Ovary (tissue), 10 donors: ENCODE measurements at places on chromosomes 6 and 20. TPM values are rescaled to one million over a fixed set of nuclear protein-coding genes. Genes with fewer than 3 reads are reported as not detected.

DNA sequence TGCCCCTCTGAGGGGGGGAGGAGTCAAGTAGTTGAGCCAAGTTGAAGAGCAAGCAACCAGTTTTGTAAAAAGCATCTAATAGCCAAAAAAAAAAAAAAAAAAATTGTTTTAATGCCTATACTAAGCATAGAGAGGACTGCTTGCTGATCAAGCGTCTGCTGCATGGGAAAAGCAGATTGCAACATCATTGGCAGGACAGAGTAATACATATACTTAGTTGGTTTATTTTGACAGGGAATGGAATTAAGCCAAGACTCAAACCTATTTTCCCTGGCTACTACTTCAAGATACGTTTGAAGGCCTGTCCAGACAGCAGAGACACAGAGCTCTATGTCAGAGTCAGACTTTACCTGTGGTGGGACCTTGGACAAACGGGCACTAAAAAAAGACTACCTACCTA, 120.5 kb downstream of the RTN4IP1 start:
- no peak for DNase-seq
- no peak overlapping the region for H3K4me3 ChIP-seq
- H3K36me3 ChIP-seq, result no peaks in the 10 kb centered on the region
- H3K27ac ChIP-seq, result no peak overlapping the region

DNA sequence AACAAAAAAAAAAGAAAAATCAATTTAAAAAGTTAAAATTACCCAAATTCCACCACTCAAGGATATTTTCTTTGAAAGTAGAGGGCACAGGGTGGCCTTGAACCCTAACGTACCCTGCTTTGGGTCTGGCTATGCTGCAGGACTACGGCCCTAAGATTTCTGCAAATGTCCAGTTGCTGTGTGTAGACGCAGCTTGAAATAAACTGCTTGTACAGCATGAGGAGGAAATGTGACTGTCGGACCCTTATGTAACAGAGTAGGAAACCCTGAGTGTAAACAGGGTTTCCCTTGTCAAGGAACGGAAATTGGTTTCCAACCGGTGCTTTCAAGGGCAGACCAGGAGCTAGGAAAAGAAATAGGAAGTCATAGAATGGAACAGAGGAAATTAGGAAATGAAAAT, 60.7 kb upstream of the SHLD1 start:
- no peaks in the 10 kb centered on the region for H3K36me3 ChIP-seq
- H3K4me1 ChIP-seq, result peaks cover 1% of the 10 kb centered on the region
- no peak overlapping the region for H3K4me3 ChIP-seq

DNA sequence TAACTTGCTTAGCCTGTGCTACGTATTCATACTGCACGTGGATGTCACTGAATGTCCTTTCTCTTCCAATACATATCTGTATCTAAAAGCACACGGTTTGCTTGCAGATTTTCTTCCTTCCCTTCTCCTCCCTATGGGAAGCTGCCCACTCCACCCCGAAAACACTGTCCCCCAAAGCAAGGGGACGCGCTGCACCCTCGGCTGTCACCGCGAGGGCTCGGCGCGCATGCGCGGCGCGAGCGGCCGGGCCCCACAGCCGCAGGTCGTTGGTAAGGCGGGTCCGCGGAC, 659 bp downstream of the TMX4 start:
- H3K27me3 ChIP-seq, result no peaks in the 10 kb centered on the region
- DNase-seq, result peak; percentile 74
- H3K27ac ChIP-seq, result peak overlapping the region; percentile 98
- no peaks in the 10 kb centered on the region for H3K36me3 ChIP-seq
- peak overlapping the region; percentile 83 for H3K4me3 ChIP-seq

DNA sequence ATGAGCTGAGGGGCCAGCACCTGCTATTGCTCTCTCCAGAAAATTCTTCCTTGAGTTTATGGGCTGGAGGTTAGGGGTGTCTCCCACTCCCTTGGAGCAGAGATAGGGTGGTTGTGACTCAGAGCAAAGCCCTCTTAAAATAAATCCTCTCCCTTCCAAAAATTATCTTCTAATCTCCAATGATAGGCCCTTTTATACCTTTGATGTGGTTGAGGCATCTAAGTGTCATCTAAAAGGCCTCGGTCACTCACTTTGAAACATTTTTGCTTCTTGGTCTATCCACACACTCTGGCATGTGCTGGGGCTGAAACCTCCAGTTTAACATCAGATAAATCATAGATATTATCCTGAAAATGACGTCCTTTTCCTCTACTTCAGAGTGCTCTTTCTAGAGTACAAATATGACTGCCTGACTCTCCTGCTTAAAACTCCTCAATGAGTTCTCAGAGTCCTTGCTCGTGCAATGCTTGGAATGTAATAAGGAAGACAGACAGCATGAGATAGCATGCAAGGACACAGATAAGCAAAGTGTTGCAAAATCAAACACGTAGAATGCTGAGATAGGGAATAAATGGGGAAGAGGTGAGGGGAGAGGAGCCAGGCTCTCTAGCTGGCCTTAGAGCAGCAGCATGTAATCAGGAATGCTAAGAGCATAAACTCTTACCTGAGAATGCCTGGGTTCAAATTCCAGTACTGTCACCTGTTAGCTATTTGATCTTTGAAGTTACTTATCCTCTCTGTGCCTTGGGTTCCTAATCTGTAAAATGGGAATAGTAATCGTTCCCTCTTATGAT, 374.1 kb upstream of the CITED2 start:
- no peak overlapping the region for H3K27ac ChIP-seq
- H3K27me3 ChIP-seq, result no peaks in the 10 kb centered on the region
- H3K4me1 ChIP-seq, result peaks cover 11% of the 10 kb centered on the region
- no peak for DNase-seq
- H3K36me3 ChIP-seq, result no peaks in the 10 kb centered on the region
- no peak overlapping the region for H3K4me3 ChIP-seq

- no peaks in the 10 kb centered on the region for H3K36me3 ChIP-seq
- no peak for DNase-seq
- H3K4me1 ChIP-seq, result no peaks in the 10 kb centered on the region
- H3K4me3 ChIP-seq, result no peak overlapping the region
- H3K27ac ChIP-seq, result no peak overlapping the region
- no peaks in the 10 kb centered on the region for H3K27me3 ChIP-seq
These were observed 222.7 kb upstream of the NOX3 start for GRCh38 chr6:155678361-155678760.

GRCh38 chr6:80183019-80183795, 76.7 kb downstream of the BCKDHB start:
- DNase-seq, result no peak
- no peak overlapping the region for H3K4me3 ChIP-seq
- no peaks in the 10 kb centered on the region for H3K36me3 ChIP-seq
- no peak overlapping the region for H3K27ac ChIP-seq
- H3K27me3 ChIP-seq, result no peaks in the 10 kb centered on the region

- H3K27me3 ChIP-seq, result no peaks in the 10 kb centered on the region
- peaks cover 5% of the 10 kb centered on the region for H3K4me1 ChIP-seq
- H3K4me3 ChIP-seq, result no peak overlapping the region
- no peaks in the 10 kb centered on the region for H3K36me3 ChIP-seq
These were observed 7.0 kb upstream of the ZKSCAN8 start for GRCh38 chr6:28134716-28135115.

- H3K27ac ChIP-seq, result no peak overlapping the region
- no peak overlapping the region for H3K4me3 ChIP-seq
- H3K4me1 ChIP-seq, result no peaks in the 10 kb centered on the region
These were observed 107.1 kb upstream of the BACH2 start for GRCh38 chr6:90403489-90404381.

DNA sequence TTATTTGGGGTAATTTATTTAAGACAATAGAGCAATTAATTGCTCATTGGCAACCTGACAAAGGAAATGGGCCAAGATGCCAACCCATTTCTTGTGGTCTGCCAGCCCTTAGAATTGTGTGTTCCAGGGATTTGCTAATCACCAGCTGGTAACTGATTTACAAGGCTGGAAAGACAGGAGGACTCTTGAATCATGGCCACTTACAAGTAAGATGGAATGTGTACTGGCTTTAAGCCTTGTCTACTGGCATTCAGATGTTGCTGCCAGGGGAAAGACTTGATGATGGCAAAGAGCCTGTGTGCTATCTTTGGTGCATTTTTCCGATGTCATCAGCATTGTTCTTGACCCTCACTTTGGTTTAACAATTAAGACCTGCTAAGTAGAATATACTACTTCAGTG, 91.0 kb downstream of the BCKDHB start:
- H3K4me3 ChIP-seq, result no peak overlapping the region
- no peaks in the 10 kb centered on the region for H3K36me3 ChIP-seq
- H3K27ac ChIP-seq, result no peak overlapping the region
- no peaks in the 10 kb centered on the region for H3K27me3 ChIP-seq
- DNase-seq, result no peak

DNA sequence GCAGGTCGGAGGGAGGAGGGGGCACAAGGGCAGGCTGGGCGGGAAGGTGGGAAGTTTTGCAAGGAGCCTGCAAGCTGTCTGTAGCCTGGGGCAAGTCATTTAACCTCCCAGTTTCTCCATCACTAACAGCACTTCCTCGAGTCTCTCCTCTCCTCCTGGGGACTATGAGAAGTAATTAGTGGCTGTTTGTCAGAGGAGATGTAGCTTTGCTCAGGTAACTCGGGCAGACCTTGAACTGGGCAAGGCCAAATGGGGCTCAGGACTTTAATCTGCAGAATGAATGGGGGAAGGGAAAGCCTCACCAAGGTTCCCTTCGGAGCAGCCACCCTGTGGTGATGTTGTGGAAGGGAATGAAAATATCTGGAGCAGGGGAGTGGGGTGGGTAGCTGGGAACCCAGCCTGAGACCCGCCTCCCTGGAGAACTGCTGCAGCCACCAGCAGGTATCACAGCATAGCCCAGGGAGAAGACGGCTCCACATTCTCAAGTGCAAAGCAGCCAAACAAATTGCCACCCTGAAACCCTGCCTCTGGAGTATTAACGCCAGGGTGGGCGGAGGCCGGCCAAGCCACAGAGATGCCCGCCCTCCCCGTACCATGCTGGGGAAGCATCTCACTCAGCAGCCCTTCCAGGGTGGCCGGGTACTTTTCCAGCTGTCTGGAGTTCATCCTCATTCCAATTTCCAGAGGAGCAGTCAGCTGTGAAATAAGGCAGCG, 6.1 kb upstream of the LEMD2 start:
- no peak for DNase-seq
- no peaks in the 10 kb centered on the region for H3K27me3 ChIP-seq
- no peaks in the 10 kb centered on the region for H3K36me3 ChIP-seq
- no peaks in the 10 kb centered on the region for H3K4me1 ChIP-seq
- H3K4me3 ChIP-seq, result no peak overlapping the region
- no peak overlapping the region for H3K27ac ChIP-seq

- H3K4me3 ChIP-seq, result no peak overlapping the region
- H3K4me1 ChIP-seq, result peaks cover 9% of the 10 kb centered on the region
- no peaks in the 10 kb centered on the region for H3K27me3 ChIP-seq
- H3K36me3 ChIP-seq, result no peaks in the 10 kb centered on the region
- H3K27ac ChIP-seq, result no peak overlapping the region
These were observed 1.5 kb upstream of the GGT7 start for GRCh38 chr20:34874094-34874654.

- no peak overlapping the region for H3K4me3 ChIP-seq
- H3K27ac ChIP-seq, result no peak overlapping the region
- no peaks in the 10 kb centered on the region for H3K36me3 ChIP-seq
- no peaks in the 10 kb centered on the region for H3K27me3 ChIP-seq
- DNase-seq, result no peak
These were observed 194.7 kb downstream of the TENT5A start for GRCh38 chr6:81557811-81558210.

DNA sequence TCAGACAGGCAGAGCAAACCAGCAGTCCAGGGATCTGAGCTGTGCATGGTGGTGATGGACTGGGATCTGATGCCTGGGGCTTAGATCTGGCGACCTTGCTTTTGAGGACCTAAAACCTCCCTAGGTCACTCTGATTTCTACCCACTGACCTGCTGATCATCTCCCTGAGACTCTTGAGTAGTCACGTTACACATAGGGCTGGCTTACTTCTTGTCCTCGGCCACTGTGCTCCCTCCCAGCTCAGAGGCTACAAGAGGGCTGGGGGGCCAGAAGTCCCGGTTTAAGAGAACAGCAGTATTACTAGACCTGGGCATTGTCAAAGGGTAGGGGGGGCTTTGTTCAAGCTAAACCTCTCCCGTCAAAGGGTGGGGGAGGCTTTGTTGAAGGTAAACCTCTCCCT, 5.5 kb downstream of the DYNLT1 start:
- DNase-seq, result no peak
- H3K4me3 ChIP-seq, result no peak overlapping the region
- no peak overlapping the region for H3K27ac ChIP-seq
- H3K4me1 ChIP-seq, result peaks cover 14% of the 10 kb centered on the region
- no peaks in the 10 kb centered on the region for H3K36me3 ChIP-seq
- H3K27me3 ChIP-seq, result no peaks in the 10 kb centered on the region

DNA sequence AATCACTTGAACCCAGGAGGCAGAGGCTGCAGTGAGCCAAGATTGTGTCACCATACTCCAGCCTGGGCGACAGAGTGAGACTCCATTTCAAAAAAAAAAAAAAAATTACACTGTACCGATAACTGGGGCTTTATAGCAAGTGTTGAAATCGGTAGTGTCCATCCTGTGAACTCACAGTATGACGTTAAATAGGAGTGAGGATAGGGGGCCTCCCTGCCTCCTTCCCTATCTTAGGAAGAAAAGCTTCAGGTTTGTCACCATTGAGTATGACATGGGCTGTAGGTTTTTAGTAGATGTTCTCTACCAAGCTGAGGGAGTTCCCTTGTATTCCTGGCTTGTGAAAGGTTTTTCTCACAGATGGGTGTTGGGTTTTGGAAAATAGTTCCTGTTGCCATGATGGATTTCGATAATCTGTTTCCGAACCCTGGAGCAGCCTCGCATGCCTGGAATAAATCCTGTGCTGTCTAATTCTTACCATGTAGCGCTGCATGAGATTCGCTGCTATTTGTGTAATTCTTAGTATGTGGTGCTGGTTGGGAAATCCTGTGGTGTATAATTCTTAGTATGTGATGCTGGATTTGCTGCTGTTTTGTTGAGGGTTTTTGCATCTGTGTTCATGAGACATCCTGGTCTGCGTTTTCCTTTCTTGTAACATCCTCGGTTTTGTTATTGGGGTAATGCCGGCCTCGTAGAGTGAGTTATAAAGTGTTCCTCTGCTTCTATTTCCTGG, 23.6 kb downstream of the NTSR1 start:
- H3K4me1 ChIP-seq, result no peaks in the 10 kb centered on the region
- H3K27ac ChIP-seq, result no peak overlapping the region
- no peaks in the 10 kb centered on the region for H3K27me3 ChIP-seq
- H3K36me3 ChIP-seq, result no peaks in the 10 kb centered on the region

ABHD16B gene
- not detected for total RNA-seq

TTK gene
- 0.80 TPM for total RNA-seq

KPNA5 gene
- 50.6 TPM for total RNA-seq

ULBP1 gene
- not detected for total RNA-seq

ADTRP gene
- total RNA-seq, result 0.31 TPM

SLC2A10 gene
- 15.1 TPM for total RNA-seq

NKAIN4 gene
- not detected for total RNA-seq
